ENCODE measurements at places on chromosomes 1 and 21.

DNA sequence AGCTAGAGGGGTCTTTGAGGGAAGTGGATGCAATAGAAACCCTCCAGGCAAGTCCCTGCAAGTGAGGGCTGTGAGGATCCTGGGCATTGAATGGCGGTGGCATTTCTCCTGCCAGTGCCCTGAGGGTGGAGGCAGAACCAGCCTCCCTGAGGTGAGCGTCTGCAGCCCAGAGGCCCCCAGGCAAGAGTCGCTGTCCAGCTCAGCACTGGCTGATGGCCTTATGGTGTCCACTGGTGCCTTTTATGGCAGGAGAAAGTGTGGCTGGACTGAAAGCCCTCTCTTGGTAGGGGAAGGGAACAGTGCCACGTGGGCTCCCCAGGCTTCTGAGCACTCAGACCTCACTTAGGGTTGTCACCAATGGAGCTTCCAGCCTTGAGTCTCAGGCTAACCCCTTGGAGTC lies 77.3 kb downstream of the SH3BGR start:
- DNase-seq, result no peak

DNA sequence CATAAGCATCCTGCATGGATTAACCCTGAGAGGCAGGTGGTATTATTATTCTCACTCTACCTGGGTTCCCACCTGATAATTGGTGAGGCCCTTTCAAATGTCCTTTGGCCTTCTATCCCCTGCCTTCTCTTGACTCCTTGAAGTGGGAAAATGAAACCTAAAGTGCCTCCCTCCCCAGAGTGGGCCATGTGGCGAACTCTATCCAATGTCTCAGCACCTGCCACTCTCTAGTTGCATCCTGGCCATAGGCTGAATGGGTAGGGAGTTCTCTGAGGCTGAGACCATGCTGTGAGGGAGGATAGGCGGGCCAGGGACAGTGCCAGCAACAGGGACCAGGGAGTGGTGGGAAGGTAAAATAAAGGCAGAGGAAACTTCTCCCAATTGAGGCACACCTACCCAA lies 35.3 kb downstream of the ELF3 start:
- no peak for DNase-seq

DNA sequence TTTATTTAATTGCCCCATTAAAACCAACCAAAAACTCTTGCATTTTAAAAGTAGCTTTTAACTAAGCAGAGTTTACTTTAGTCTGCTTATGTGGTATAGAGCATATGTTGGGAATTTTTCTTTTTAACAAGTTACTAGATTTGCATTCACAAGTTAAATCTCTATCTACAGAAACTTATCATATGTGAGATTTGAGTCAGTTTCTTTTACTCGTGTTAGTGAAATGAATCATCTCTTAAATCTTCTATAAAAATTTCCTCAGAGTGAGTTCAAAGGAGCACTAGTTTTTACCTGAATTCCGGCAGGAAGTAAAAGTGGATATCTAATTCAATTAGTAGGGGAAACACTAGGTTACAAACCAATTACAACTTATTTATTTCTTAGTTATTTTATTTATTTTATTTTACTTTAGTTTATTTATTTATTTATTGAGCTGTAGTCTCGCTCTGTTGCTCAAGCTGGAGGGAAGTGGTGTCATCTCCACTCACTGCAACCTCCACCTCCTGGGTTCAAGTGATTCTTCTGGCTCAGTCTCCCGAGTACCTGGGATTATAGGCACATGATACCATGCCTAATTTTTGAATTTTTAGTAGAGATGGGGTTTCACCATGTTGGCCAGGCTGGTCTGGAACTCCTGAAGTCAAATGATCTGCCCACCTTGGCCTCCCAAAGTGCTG lies 1609.6 kb upstream of the B3GALT2 start:
- no peak for DNase-seq

- DNase-seq, result no peak
Measured at GRCh38 chr1:218969006-218969405, 204.7 kb upstream of the LYPLAL1 start.

GRCh38 chr1:30191154-30191702 lies 532.2 kb downstream of the MATN1 start:
- peak; percentile 7 for DNase-seq

GRCh38 chr1:79738101-79738500 lies 731.6 kb upstream of the ADGRL4 start:
- no peak for DNase-seq

GRCh38 chr1:225811622-225812487 lies 1.9 kb downstream of the EPHX1 start:
- DNase-seq, result no peak

GRCh38 chr1:101532377-101532776 lies 295.6 kb downstream of the S1PR1 start:
- DNase-seq, result no peak

DNA sequence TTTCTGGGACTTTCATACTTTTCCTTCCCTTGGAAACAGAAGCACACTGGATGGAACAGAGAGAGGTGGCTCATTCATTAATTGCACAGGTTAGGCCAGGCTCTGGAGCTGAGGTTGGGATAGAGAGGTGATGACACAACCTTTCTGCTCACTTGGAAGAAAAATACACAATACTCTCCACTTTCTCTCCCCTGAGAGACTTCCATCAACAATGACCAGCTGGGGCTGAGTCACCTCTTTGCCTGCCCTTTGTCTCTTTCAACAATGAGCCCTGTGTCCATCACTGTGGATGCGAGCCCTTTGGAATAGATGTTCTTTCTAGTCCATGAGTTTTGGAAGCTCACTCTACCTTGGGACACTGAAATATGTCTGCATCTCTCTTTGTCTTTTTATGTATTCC lies 43.1 kb downstream of the ATP2B4 start:
- DNase-seq, result no peak

DNA sequence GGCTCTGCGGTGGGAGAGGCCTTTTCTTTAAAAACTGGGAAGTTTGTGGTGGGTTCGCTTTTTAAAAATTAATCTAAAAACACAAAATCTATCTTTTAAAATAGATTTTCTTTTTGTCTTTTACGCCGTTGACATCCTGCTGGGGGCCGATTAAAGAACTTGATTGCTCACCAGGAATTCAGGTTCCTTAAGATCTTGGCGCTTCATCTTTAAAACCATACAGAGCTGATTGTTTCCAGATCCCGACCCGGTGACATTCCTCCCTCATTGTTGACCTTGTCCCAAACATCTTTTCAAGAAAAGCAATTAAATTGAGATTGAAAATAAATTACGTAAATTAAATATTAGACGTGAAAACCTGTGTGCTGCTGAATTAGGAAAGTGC lies 546 bp upstream of the ZNF697 start:
- DNase-seq, result no peak

- DNase-seq, result no peak
Measured at GRCh38 chr1:184953600-184954219, 20.6 kb downstream of the NIBAN1 start.
